ENCODE measurements at places on chromosomes 3 and 15.

GRCh38 chr15:58095415-58095814 lies 29.9 kb upstream of the ALDH1A2 start:
- no peak for DNase-seq

- peak; percentile 94 for DNase-seq
Measured at GRCh38 chr15:63188926-63189871, at the start of gene RAB8B. Gene RAB8B, plus strand, starts transcription at chr15:63189606. Its CDS starts 19 bp downstream, at chr15:63189625.

DNA sequence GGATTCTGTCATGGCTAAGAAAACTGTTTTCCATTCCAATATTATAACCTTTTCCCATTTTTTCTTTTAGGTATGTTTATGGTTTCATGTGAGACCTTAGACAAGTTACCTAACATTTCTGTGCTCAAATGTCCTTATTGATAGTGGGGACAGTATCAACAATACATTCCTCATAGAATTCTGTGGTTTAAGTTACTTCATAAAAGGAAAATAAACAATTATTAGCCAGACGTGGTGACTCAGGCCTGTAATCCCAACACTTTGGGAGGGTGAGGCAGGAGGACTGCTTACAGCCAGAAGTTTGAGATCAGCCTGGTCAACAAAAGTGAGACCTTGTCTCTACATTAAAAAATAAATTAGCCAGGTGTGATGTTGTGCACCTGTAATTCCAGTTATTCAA lies 436.8 kb upstream of the CNTN4 start:
- DNase-seq = no peak

GRCh38 chr3:187841560-187841959 lies 96.3 kb upstream of the BCL6 start:
- no peak for DNase-seq

- no peak for DNase-seq
Measured at GRCh38 chr15:69042531-69042930, 28.0 kb downstream of the NOX5 start.

DNA sequence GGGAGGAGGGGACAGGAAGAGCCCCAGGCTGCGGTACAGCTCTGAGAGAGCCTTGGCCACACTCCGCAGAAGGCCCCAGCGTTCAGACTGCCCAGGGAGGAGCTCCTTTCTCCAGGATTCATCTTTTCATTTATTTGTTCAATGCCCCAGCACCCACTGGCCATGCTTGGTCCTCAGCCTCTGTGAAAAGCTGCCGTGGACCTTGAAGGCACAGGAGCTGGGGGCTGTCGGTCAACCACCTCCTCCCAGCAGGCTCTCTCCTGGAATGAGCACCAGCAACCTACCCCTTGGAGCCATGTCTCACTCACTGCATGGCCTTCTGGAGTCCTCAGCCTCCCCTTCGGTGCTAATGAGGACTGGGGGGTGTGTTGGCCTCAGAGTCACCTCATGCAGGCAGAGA lies 21.6 kb upstream of the PRR23E start:
- DNase-seq = no peak

- no peak for DNase-seq
Measured at GRCh38 chr15:63449731-63450130, 54.7 kb upstream of the USP3 start.

DNA sequence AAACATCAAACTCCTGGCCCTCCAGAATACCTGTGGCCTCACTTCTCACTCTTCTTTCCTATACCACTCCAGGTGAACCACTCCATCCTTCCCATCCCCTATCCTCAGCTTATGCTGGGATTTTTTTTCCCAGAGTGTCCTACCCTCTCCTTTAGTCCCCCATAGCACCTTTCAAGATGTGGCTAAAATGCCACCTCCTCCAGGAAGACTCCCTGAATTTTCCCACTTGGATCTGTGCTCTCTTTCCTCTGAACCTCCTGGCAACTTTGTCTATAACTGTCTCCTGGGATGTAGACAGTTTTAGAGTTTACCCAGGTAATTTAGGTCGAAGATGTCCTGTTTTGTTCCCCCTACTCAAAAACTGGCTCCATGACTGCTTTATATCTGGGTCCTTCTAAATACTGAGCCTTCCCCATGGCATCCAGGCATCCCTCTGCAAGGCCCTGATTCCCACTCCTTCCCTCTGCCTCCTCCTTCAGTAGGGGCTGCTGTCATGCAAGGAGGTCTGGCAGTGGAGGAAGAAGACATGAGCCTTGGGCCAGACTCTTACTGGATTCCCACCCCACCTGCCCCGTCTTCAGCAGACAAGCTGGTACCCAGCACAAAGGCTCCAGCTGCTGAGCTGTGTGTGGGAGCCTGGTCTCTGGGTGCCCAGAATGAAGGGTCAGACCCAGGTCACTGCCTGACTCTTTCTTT lies 161.5 kb downstream of the SMAD6 start:
- no peak for DNase-seq

DNA sequence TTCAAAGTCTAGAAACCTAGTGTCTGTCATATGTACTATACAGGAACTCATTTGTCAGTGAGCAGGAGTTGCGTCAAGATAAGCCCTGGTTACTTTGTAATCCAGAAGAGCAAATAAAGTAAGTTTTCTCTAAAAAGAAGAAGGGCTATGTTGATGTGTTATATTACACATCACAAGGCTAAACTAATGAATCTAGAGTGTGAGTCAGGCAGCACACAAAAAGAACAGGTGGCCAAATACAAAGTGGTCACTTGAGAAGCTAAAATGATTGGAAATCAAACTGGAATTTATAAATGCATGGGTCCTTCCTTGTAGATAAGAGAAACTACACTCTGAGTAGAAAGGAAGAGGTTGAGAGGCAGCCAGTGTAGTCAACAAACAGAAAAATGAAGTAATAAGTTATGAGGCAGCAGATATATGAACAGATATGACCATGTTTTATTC lies 771.6 kb downstream of the DIPK2A start:
- no peak for DNase-seq

DNA sequence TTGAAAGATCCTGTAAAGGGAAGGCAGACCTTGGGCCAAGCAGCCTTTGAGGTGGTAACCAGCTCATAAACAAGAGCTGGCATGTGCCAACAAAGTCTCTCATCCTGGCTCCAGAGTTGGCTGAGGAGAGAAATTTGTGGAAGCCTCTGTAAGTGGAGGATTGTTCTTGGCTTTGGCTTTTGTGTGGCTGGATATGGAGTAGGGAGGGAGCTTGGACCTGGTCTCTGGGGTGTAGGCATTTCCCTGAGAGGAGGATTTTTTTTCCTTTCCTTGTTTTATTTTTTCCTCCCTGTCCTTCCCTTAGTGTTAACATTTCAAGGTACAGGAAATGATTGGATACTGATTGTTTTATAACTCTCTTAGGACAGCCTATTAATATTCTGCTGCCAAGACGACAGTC lies 60.8 kb downstream of the ZNF609 start:
- DNase-seq = no peak

GRCh38 chr3:145022447-145022846 lies 1050.8 kb downstream of the DIPK2A start:
- DNase-seq = no peak

GRCh38 chr15:77773903-77774302 lies 141.2 kb upstream of the LINGO1 start:
- DNase-seq = no peak

GRCh38 chr3:17290894-17291293 lies 406.1 kb downstream of the PLCL2 start:
- DNase-seq = no peak

DNA sequence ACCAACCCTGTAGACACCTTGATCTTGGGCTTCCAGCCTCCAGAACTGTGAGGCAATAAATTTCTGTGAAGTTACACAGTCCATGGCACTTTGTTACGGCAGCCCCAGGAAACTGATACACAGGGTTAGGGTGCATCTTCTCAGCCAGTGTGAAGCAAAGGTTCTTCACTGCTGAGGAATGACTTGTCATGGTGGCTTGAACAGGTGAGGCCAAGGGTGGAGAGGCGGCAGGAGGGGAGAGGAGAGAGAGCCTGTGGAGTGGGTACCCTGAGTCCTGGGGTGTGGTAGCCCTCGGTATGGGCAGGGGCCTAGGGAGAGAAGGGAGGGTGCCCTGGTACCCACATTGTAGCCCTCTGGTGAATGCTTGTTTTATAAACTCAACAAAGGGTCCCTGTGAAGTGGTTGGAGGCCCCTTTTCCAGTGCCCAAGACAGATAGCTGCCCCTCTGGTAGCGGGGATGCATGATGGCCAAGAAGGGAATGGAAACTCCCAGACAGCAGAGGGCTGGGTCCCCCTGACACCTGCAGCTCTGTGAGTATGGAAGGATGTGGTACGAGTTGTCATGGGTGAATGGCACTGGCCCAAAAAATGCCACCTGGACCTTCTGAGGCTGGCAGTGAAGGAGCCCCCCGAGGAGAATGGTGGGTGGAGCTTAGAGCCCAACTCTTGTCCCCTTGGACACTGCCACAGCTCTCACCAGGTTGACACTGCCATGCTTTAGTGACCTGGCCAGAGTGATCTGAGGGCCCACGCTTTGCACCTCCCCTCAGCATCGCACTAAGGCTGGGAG lies 49.6 kb downstream of the SPSB4 start:
- DNase-seq = no peak

DNA sequence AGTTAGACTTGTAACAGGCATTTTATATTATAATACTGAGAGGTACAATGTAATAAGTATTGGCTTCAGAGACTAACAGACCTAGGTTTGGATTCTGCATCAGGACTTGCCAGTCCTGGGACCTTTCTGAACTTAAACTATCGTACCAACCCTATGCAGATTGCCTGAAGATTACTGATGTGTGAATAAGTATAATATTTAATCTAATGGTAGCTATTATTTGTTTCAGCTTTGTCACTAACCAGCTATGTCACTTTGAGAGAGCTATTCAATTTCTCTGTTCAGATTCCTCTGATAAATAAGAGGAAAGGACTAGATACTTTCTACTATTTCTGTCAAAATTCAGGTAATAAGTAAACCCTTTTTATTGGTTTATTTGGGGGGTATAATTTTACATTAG lies 184.4 kb upstream of the NECTIN3 start:
- DNase-seq = no peak

DNA sequence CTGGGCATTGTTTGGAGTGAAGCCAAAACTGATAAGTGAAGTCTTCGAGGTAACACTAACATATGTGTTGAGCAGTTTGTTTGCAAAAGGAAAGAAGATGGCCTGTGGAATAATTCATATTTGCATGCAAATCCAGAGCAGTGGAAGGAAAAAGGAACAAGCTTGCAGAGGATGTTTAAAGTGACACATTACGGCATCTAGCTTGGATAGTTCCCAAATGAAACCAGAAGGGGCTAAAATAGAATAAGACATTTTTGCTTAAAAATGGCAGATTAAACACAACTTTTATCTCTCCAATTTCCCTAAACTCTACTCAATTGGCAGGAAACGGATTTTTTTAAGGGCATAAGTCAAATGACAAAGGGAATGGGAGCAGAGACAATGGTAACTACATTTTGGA lies 25.4 kb upstream of the RYK start:
- DNase-seq = no peak

- no peak for DNase-seq
Measured at GRCh38 chr15:28946803-28947202, 61.0 kb downstream of the APBA2 start.

GRCh38 chr3:129793942-129794310 lies 99.6 kb downstream of the TMCC1 start:
- peak; percentile 18 for DNase-seq

- no peak for DNase-seq
Measured at GRCh38 chr15:56619887-56620286, 113.4 kb downstream of the ZNF280D start.

- no peak for DNase-seq
Measured at GRCh38 chr3:73784686-73785392, 160.1 kb upstream of the PDZRN3 start.

- DNase-seq = no peak
Measured at GRCh38 chr3:16487511-16488175, 25.9 kb downstream of the RFTN1 start.

DNA sequence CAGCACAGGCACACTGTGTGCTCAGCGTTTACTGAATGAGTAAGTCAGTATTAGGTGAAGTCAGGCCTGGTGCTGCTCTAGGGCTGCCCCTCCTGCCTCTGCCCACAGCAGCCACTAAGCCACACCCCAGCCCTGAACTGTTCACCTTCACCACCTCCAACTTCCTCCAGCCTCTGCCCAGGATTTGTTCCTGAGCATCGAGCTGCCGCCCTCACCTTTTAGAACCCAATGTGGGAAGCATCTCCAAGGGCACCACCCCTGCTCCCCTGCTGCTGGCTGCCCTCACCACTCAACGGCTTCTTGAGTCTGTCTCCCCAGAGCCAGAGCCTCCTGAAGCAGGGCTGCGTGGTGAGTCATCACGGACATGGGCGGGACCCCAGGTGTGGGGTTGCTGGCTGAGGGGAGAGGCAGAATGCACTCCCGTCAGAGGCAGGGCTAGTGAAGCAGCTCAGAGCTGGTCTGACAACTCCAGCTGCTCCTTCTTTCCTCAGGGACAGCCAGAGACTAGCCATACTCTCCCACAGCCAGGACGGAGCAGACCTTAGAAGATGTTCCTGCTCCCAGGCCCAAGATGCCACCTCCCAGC lies 5.8 kb downstream of the HYAL2 start:
- no peak for DNase-seq

GRCh38 chr3:156860873-156861272 lies 34.7 kb downstream of the LEKR1 start:
- DNase-seq = no peak

- no peak for DNase-seq
Measured at GRCh38 chr15:83039206-83039605, 27.8 kb upstream of the C15orf40 start.

- no peak for DNase-seq
Measured at GRCh38 chr15:57820119-57820518, 113.6 kb downstream of the POLR2M start.

- no peak for DNase-seq
Measured at GRCh38 chr15:59764775-59765174, 75.7 kb upstream of the BNIP2 start.

GRCh38 chr3:195914648-195915473 lies 6.5 kb upstream of the TNK2 start:
- peak; percentile 92 for DNase-seq

Measured in germinal center (tissue), 1 donor.